ENCODE measurements at places on chromosomes 4 and X.

GRCh38 chr4:167555338-167556022 is 321.2 kb upstream of the SPOCK3 start:
- DNase-seq: no peak

DNA sequence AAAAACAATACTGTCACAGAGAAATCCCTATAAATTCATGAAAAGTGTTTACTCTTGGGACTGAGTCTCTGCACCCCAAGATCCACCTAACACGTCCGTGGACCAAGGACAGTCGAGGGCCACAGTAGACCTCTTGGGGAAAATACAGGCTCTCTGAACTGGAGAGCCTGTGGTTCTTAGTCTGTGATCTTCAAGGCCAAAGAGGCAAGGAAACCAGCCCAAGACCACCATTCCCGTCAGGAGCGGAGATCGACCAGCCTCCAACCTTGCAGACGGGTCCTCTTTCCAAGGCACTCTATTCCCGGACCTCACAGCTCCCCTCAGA is 1.6 kb upstream of the APBB2 start:
- DNase-seq: no peak

- no peak for DNase-seq
Measured at GRCh38 chrX:68048774-68049173, 384.5 kb downstream of the OPHN1 start.

DNA sequence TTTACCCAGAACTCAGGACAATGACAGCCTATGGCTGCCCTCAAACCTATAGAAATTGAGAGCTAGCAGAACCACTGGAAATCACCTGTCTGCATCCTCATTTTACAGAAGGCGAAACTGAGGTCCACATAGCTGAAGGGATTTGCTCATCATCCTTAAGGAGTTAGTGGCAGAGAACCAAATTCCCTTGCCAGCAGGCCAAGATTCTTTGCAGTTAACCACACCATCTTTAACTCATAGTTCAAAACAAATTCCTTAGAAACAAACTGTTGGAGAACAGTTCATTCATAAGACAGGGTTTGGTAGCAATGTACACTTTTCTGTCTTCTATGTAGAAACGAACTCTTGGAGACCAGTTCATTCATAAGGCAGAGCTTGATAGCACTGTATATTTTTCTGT is 37.9 kb upstream of the RAP2C start:
- no peak for DNase-seq

- DNase-seq: no peak
Measured at GRCh38 chrX:18575744-18576143, 96.2 kb downstream of the RS1 start.

DNA sequence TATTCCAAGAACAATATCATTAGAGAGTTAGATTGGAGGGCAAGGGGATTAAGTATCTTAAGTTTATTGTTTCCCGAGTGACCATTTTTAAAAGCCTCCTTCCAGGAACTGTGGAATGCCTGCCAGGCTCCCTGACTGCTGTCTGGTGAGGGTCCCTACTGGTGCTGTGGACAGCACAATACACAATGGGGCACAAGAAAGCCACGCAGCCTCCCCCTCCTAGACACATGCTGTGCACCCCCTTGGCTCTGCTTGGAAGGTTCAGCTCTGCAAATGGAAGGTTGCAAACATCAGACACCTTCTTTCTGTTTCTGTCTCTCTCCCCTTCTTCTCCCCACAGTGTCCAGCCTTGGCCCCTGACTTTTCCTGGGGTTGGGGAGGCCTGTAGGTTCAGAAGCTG is 153.2 kb downstream of the SHROOM3 start:
- no peak for DNase-seq

DNA sequence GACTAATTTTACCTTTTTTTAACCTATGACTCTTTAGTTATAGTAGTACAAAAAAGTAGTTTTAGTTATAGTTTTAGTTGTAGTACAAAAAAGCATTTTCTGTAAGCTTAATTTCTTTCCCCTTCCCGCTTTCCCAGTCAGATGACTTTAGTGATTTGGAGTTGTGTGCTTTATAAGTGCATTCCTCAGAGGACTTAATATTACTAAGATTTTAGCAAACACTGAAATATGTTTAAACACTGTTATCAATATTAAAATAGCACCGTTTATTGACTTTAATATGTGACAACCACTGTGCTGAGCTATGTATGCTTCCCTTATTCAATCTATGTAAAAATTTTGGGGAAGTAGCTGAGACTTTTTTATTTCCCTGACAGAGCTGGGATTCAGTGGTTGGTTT is 22.8 kb downstream of the GUF1 start:
- no peak for DNase-seq

Measured in HS-27A (cell line).